ENCODE measurements at places on chromosomes 7 and 10.

DNA sequence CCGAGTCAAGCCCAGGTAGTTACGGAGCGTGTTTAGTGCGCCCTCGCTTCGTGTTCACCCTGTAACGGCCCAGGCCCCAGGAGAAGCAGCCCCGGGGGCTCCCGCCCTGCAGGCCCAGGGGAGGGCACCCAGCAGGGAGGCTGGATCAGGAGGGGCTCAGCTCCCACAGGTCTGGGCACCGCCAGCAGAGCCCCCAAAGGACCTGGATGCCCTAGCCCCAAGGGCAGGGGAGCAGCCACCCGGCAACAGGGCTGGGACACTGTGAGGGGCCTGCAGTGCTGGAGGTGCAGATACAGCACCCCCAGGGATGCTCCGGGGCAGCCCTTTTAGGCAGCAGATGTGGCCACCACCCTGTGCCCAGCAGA is 35.2 kb downstream of the PWWP2B start:
- no peak for DNase-seq

DNA sequence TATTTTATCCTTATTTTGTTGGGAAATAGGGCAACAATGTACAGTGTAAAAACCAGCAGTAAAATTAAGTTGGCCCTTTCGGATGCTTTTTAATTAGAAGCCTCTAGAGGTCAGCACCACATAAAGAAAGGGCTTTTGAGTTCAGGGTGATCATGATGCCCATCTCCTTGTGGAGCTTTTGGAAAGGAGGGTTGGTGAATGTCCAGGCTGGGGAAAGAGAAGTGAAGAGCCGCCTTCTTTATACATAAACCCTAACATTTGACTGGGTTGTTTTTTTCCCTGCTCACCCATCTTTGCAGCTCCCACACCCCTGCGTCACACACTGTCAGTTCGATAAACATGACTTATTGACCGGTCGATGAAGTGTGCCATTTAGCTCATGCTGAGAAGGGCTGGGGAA is 29.8 kb downstream of the MTURN start:
- peak; percentile 87 for DNase-seq

DNA sequence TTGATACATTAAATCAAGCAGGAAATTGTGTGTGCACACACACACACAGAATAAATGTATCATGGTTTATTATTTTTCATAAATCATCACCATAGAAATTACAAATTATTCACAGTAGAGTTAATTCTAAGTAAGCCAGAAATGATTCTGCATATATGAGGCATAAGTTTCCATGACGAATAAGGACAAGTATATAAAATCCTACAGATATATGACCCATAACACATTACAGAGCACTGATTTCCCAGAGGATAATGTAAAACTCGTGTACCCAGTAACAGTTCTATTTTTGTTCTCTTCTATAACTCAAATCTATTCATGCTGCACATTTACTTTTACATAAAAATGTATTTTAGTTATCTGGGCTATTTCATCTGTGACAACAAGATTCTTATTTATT is 169.7 kb downstream of the LRRTM3 start:
- no peak for DNase-seq

GRCh38 chr7:145378197-145378596 is 542.3 kb upstream of the TPK1 start:
- no peak for DNase-seq

DNA sequence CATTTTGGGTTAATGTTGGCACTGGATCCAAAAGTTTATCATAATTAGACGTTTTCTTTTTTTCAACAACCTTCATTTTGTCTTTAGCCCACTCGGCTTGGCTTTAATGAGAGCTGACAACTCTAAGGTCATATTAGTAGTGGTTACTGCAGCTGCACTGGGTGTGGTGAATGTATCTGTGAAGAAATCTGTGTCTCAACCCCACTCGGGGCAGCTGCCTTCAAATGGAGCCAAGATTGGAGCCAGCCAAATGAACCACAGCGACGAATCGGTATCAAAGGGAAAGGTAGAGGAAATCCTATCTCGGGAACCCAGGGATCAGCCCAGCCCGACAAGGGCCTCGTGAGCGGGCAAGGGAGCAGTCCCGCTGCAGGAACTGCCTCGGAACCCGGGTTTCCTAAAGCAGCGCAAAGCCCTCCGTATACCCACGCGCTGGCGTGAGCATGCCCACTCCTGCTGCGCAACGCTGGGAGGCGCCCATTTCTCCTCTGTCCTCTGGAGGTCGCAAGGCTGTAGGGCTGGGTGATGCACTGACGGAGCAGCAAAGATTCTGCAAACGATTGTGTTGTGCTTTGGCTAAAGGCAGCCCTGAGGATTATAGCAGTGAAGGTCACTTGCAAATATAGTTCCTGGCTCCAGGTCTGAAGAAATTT is 98.7 kb upstream of the MBL2 start:
- no peak for DNase-seq

GRCh38 chr10:44044549-44044948 is 340.3 kb downstream of the CXCL12 start:
- no peak for DNase-seq

- DNase-seq, result peak; percentile 82
Measured at GRCh38 chr7:55538538-55538937, 33.8 kb downstream of the VOPP1 start.

- DNase-seq, result no peak
Measured at GRCh38 chr7:90459888-90460287, 9.6 kb upstream of the PTTG1IP2 start.

- DNase-seq, result no peak
Measured at GRCh38 chr10:26937371-26937770, 76.6 kb upstream of the ABI1 start.

- no peak for DNase-seq
Measured at GRCh38 chr10:124742413-124743190, 1.6 kb downstream of the FAM53B start.

- DNase-seq, result peak; percentile 26
Measured at GRCh38 chr10:62992145-62992721, 140.9 kb upstream of the NRBF2 start.

DNA sequence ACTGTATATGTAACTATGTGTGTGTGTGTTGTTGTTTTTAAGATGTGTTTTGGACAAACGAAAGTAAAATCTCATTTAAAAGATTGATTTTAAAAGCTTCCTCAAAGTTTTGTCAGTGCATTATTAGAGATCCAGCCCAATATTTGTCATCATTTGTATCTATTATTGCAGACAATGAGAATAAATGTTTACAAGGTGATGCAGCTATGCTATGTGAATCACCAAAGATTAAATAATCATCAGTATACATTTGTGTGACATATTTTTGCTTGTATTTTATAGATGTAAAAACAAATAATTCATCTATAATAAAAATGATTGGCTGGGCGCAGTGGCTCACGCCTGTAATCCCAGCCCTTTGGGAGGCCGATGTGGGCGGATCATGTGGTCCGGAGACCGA is 35.3 kb upstream of the RTKN2 start:
- no peak for DNase-seq

GRCh38 chr7:23472556-23472955 is 2.3 kb upstream of the IGF2BP3 start:
- DNase-seq, result no peak

DNA sequence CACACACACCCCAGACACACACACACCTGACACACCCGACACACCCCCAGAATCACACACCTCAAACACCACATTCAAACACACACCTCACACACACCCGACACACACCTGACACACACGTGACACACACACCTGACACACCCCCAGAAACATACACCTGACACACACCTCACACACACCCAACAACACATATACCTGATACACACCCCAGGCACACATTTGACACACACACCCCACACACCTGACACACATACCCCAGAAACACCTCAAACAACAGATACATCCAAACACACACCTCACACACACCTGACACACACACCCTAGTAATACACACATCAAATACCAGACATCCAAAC is 652 bp upstream of the CALY start:
- DNase-seq, result no peak

- DNase-seq, result peak; percentile 16
Measured at GRCh38 chr10:49010295-49010694, 70.7 kb upstream of the LRRC18 start.

GRCh38 chr7:70406186-70406949 is 725.6 kb upstream of the GALNT17 start:
- no peak for DNase-seq

- DNase-seq, result no peak
Measured at GRCh38 chr10:129111922-129112321, 355.1 kb upstream of the MGMT start.

GRCh38 chr7:95424716-95425115 is 10.1 kb downstream of the PON2 start:
- no peak for DNase-seq

DNA sequence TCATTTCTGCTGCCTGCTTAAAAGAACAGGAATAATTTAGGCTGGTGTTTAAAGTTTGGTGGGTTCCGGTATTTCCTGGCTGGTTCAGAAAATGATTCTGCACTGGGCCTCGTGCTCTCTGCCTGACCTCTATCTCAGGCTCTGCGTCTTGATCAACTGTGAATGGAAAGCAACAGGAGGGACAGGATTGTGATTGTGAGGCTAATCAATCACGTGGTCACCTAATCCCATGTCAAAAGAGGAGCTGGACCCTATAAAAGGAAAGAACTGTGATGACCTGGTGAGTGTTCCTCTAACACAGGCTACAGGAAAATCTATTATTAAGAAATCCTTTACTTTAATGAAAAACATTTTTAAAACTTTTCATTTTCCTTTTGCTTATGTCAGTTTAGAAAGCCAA is at the start of gene DHX32:
Gene DHX32, minus strand, starts transcription at position 101 of the 400 bp plus-strand sequence. CDS start 468 bp downstream, outside the sequence.
- no peak for DNase-seq

GRCh38 chr7:28755255-28755654 is 202.9 kb downstream of the TRIL start:
- DNase-seq, result no peak

GRCh38 chr10:3935933-3936359 is 150.9 kb upstream of the KLF6 start:
- DNase-seq, result no peak

DNA sequence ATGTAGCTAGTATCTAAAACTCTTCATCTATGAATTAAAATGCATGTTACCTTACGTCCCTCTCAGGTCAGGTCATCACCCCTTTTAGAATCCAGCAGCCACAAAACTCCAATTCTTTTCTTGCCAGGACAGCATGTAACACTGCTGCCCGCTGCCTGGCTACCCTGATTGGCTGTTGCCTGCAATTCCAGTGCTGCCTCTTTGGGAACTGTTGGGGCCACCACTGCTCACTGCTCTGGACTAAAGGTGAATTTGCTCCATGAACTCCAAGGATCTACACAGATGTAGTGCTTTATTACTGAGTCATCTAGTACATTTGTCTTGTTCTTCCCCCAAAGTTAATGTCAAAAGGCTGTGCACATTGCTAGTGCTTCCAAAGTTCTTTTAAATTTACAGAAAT is 40.4 kb downstream of the SCIN start:
- no peak for DNase-seq

DNA sequence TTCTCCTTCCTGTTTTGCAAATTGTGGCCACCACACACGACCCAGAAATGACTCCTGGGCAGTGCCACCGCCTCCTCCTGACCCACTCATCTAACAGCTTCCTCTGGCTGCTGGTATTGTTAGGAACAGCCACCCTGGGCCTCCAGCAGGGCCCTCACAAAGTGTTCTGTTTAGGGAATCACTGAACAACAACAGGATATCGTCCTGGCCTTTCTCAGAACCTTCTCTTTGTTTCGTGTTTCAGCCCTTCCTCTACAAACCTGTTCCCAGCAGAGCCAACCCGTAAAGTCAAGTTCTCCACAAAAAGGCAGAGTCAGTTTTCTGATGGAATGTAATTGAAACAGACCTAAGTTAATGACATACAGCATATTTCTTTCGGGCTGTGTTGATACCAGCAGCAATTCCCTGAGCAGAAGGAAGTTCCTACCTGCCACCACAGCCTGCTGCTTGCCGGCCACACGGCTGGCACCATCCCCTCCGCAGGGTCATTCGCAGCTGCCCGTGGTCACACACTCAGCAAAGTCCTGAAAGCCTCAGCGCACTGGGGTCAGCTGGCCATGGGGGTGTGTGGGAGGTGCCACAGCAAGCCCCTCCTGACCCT is 91.7 kb upstream of the PITRM1 start:
- peak; percentile 27 for DNase-seq

DNA sequence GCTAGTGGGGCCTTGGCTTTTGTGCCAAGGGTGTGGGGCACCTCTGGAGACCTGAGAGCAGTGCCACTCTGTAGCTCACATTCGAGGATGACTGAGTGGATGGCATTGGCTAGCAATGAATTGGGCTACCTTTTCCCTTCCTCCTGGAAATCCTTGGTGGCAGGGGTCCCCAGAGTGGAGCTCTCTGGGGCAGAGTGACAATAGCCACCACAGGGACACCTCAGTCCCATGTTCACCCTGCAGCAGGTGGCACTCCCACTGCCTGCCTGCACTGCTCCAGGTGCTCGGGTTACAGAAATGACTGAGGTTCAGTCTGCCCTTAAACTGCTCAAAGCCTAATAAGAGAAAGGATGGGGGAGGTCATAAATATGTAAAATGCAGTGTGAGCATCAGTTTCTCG is 17.8 kb downstream of the BTBD16 start:
- DNase-seq, result no peak

DNA sequence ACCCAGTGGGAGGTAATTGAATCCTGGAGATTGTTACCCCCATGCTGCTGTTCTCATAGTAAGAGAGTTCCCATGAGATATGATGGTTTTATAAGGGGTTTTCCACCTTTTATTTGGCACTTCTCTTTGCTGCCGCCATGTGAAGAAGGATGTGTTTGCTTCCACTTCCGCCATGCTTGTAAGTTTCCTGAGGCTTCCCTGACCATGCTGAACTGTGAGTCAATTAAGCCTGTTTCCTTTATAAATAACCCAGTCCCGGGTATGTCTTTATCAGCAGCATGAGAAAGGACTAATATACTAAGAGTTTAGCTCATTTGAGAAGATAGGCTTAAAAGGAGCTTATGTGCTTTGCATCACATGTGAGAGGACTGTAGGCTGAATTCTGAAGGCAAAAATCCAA is 29.3 kb downstream of the TMEM248 start:
- no peak for DNase-seq

- no peak for DNase-seq
Measured at GRCh38 chr10:29438271-29438670, 149.4 kb downstream of the LYZL1 start.

DNA sequence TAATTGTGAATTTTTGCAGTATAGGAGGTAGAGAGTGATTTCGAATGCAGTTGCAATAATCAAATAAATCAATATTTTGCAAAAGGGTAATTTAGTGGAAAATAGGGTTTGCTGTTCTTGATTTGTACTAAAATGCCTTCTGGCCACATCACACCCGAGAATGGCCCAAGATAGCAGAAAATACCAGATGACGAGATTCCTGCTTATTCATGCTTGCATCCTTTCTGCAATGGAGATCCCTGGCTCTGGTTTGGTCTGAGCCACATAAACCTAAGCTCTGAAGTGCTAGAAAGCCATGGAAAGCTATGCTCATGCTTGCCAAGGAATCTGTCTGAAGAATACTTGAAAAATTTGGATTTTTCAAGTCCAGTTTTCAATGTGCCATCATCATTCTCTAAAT is 634.2 kb upstream of the COBL start:
- DNase-seq, result no peak

DNA sequence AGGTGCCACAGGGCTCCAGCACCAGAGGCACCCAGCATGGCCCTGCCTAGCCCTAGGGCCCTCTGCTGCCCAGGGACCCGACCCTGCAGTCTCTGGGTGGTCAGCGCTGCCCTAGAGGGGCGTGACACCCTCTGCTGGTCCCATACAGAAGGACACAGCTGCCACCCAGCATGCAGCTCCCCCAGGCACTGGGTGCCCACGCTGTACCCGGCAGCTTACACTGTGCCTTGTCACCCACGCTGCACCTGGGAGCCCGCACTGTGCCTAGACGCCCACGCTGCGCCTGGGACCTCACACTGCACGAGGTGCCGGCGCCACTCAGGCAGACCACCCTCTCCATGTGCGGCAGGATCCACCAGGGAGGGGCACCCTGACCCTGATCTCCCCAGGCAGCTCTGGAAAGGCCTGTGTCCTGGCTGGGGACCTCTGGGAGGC is 55.2 kb downstream of the PWWP2B start:
- peak; percentile 35 for DNase-seq
